ENCODE measurements at places on chromosomes 12 and 14.

- peak; percentile 89 for DNase-seq
These were observed 218.5 kb downstream of the SLC6A15 start for GRCh38 chr12:84694116-84694515.

DNA sequence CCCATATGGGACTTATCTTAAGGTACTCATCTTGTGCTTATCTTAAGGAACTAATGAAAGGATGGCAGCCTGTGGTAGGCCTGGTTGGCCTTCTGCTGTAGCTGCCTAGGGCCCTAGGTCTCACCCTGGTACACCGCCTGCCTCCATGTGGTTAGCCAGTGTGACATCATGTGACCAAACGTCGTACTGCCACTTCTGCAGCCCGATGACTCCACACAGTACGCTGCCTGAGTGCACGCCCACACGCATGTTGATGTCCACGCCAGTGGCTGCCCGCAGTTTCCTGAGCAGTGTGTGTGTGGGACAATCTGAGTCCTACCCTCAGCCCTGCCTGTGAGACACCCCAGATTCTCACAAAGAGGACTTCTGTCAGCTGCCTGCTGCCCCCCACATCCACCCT, 5.1 kb downstream of the ADCY4 start:
- DNase-seq = no peak

DNA sequence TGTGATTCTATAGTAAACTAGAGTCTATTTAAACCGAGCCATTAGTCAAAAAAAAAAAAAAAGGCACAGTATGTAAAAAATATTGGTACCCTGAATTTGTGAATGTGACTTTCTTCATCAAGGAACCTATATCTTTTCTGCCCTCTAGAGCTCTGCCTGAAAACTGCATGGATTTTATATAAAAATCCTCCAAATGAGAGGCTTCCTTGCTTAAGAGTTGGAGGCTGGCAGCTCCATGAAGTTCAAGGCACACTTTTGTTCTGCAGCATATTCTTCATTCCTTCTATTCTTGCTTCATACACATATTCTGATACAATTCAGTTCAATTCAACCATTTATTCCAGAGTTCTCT, 23.1 kb upstream of the NKX2-8 start:
- DNase-seq = peak; percentile 28

DNA sequence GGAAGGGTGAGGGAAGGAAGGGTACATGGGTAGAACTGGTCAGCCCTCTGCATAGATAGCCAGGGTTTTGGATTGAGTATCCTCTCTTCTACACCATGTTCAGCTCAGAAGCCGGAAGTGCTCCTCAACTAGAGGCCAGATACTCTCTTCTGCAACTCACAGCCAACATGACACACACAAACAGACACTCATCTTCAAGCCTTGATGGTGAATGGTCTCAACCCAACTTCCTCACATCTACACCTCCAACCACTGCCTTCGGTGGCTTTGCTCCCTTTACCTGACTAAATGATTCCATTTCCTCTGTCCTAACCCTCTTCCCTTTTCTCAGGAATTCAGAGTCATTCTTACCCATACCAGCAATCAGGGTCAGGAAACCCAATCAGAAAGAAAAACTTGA, 7.6 kb upstream of the FKBP11 start:
- no peak for DNase-seq

- no peak for DNase-seq
These were observed 4.4 kb upstream of the KRT85 start for GRCh38 chr12:52371716-52372115.

- DNase-seq = no peak
These were observed 2.7 kb downstream of the CLEC12A start for GRCh38 chr12:9973949-9974348.

GRCh38 chr12:116777245-116777644, 39.1 kb downstream of the RNFT2 start:
- no peak for DNase-seq

DNA sequence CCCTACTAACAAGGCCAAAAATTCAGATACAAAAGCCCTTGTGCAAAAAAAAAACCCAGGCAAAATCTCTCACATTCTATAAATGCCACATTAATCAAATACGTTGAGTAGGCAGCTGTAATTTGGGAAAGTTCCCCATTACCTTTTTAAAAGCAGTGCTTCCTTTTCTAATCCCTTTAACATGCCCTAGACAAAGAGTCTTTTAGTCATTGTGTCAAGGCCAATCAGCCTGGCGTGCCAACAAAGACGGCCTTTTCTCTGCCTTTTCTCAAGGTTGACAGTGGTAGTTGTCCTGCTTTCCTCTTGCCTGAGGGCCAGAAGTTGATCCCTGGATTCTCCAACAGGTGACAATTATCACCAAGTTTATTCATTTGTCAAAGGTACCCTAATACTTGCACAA, 62.5 kb upstream of the METAP2 start:
- DNase-seq = no peak

GRCh38 chr12:53213348-53213747, 6.3 kb upstream of the ITGB7 start:
- peak; percentile 56 for DNase-seq

- no peak for DNase-seq
These were observed 14.2 kb downstream of the MMAB start for GRCh38 chr12:109559200-109559505.

- DNase-seq = no peak
These were observed 5.7 kb downstream of the SLC4A8 start for GRCh38 chr12:51430196-51430895.

All from NCI-H2227 treated with DMSO at 0.1 percent for 48 hours (cell line).